ENCODE measurements at places on chromosomes 7 and 10.

DNA sequence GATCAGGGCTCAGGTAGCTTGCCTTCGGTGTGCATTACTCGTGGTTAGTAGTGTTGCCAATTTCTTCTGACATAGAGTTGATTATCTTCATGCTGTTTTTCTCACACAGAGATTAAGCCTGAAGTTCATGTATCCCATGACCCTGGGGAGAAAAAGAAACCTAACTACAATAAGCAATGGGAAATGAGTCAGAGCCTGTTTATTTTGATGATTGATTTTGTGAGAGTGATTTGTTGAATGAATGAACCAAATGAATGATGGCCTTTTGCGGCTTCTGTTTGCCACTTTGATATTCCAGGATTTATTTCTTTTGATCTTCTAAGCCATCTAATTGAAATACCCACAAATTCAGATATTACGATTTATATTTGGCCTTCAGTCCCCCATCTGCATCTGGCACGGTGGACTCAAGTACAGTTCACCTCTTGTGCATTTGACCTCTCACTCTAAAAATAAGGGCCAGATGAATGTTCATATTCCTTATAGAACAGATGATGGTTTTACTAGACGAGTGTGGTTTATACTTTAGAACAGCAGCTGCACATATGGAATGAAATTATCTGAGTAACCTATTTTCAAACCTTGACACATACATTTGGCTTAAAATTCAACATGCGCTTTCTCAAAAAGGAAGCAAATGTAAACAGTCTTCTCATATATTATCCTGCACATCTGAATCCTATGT, 110.7 kb downstream of the PLCE1 start:
- DNase-seq: no peak

GRCh38 chr10:126502441-126502840, 114.2 kb upstream of the ADAM12 start:
- no peak for DNase-seq

GRCh38 chr7:28787106-28787505, 171.0 kb downstream of the TRIL start:
- no peak for DNase-seq

DNA sequence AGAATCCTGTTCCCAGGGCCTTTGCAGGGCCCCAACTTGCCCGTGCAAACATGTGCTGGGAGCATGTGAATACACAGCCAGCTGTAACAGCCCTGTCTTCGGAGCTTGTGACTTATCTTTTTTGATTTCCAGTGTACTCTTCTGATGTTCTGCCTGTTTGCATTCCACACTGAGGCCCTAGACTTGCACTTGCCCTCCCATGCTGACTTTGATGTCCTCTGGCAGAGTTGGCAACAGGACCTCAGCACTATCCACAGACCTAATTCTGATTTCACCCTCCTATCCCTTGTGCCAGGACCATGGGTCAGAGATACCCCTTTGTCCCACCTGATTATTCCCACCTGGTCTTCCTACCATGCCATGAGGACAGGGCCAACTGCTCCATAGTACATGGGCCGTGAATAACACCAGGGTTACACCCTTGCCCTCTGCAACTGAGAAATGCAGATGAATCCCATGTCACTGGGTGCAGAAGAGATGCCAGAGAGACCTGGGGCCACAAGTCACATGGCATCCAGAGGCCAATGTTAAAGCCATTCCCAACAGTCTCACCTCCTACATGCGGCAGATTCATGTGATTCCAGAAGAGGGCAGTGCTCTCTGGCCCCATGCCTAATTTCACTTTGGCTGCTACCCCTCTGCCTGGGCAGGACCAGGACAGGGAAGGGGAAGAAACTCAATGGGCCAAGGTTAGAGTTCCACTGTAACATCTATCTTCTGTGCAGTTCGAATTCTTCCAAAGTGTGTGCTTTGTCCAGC, 43.0 kb downstream of the SCRN1 start:
- DNase-seq: no peak

- DNase-seq: no peak
Measured at GRCh38 chr10:70130878-70131559, 1.6 kb downstream of the AIFM2 start.

DNA sequence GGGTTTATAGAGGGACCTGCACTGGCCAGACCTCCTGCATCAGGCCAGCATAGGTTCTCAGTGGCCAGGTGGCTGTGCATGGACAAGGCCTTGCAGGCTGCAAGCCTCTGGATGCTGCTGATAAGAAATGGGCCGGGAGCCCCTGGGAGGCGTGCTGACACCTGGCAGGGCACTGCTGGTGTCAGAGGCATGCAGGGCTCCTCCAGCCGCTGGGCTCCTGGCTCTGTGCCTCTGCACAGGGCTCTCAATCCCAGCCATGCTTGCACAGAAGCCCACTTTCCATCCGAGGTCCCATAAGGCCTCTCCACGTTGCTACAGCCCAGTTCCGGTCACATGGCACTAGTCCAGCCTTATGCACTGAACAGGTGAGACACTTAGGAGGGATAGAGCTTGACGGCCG, 27.3 kb downstream of the ANTXRL start:
- no peak for DNase-seq

- no peak for DNase-seq
Measured at GRCh38 chr7:50771120-50772002, 11.3 kb downstream of the GRB10 start.

DNA sequence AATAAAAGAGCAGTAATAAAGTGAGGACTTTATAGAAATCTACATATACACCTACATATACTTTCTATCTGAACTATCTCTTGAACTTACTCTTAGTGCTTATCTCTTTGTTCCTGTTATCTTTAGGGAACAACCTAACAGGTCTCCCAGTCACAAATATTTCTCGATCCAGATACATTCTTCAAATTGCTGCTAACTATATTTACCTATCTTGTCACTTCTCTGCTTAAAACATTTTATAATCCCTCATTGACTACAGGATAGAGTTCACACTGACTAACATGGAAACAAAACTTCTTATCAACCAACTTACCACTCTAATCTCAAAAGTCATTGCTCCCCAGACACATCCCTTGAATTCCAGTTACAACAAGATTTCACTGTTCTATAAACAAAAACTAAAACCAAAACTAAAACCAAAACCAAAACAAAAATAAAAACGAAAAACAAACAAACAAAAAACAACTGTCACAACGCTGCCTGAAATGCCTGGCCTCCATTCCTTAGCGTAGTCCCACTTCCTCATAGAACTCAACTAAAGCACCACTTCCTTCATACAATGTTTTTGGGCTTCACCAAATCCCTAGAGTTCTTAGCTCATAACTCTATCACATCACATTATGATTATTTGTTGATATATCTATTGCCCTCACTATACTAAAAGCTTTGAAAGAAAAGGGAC, 134.7 kb downstream of the SEMA3D start:
- DNase-seq: no peak

DNA sequence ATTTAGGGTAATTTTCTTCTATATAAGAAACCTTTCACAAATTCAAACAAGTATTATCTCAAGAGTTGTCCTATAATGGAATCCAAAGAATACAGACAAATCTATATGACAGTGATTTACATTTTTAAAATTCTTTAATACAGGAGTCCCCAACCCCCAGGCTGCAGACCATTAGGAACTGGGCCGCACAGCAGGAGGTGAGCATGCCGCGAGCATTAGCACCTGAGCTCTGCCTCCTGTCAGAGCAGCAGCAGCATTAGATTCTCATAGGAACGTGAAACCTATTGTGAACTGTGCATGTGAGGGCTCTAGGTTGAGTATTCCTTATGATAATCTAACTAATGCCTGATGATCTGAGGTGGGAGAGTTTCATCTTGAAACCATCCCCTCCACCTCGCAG, 37.7 kb downstream of the SNX13 start:
- DNase-seq: no peak

DNA sequence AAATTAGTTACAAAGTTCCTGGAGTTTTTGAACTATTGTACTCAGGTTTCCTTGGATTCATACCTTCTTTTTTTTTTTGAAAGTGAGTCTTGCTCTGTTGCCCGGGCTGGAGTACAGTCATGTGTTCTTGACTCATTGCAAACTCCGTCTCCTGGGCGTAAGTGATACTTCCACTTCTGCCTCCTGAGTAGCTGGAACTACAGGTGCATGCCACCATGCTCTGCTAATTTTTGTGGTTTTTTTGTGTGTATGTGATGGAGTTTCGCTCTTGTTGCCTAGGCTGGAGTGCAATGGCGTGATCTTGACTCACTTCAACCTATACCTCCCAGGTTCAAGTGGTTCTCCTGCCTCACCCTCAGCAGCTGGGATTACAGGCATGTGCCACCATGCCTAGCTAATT, 22.3 kb downstream of the MCM10 start:
- no peak for DNase-seq

- no peak for DNase-seq
Measured at GRCh38 chr7:24795407-24795767, 38.1 kb upstream of the GSDME start.

DNA sequence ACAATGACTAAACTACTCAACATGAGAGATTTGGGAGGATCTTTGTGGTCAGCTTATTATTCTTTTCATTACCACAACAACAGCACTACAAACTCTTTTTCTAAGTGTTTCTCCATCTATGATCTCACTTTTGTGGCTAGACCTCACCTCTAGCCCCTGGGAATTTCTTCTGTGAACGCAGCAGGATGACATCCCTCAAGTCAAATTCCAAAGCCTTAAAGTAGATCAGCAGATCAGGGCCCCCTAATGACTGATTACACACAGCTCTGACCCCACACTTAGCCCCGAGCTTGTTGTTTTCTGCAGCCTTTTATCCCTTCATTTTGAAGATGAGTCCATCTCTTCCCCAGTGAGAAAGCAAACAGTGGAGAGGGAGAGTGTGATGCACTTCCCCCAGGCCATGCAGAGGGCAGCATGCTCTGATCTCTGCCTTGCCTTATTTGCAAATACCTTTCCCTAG, 27.3 kb downstream of the TFAM start:
- no peak for DNase-seq

DNA sequence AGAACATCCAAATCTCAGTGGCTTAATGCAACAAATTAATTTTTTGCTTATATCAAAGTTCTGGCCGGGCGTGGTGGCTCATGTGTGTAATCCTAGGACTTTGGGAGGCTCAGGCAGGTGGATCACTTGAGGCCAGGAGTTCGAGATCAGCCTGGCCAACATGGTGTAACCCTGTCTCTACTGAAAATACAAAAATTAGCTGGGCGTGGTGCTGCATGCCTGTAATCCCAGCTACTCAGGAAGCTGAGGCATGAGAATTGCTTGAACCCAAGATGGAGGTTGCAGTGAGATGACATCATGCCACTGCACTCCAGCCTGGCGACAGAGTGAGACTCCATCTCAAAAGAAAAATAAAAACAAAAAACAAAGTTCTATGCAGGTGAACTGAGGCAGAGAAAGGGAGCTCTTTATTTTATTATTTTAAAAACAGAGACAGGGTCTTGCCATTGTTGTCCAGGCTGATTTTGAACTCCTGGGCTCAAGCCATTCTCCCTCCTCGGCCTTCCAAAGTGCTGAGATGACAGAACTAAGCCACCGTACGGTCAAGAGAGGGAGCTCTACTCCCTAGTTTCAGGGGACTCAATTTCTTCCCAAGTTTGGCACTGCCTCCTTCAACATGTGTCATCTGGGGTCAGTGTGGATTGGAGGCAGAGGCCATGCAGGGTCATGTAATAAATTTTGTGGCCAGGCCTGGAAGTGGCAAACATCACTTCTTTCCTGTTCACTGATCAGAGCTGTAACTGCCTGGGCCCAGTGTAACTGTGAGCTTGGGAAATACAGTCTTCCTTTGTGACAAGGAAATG, 2.4 kb downstream of the ADCK2 start:
- peak; percentile 20 for DNase-seq

- DNase-seq: no peak
Measured at GRCh38 chr10:85986777-85987176, 379.8 kb downstream of the GRID1 start.

DNA sequence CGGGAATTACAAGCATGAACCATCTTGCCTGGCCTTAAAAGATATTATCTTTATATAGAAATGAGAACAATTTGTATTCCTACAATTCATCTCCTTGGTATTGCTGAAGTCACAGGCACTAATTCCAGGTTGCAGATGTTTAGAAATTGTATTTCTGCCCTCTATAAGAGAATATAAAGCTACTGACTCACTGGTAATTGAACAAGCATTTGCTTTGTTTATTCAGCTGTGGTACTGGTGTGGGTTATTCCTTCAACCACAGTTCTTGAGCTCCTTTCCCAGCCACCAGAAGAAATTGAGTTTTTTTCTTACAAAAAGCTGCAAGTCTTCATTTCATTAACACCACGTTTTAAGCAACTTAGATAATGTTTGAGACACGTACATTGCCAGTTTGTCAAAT, 29.0 kb upstream of the MPP7 start:
- DNase-seq: no peak

DNA sequence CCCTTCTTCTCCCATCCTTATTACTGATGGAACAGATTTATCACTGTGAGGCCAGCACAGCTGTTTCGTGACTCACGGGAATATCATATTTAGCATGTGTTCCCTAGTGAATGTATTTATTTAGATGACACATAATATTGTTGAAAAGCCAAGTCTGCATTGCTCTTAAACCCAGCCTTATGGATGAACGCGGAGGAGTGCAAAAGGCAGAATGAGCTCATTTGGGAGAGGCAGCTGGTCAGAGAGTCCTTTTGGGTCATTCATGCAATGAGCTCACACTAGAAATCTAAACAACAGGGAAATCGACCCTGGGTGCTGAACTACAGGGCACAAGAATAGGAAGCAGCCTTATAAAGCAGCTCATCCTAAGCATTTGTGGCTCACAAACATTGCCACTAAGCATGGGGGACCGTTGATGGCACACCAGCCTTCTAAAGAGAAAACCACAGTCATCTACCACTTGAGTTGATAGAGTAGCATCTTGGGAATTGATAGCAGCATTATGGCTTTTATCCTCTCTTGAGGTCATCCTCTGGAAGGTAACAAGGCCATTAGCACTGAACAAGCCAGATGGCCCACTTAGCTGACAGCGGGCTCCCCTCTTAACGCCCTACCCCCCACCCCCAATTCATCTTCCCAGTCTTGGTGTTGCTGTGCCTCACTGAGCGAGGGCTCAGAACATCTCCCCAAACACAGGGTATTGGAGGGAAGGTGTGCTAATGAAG, 32.9 kb upstream of the SDK1 start:
- DNase-seq: peak; percentile 4

DNA sequence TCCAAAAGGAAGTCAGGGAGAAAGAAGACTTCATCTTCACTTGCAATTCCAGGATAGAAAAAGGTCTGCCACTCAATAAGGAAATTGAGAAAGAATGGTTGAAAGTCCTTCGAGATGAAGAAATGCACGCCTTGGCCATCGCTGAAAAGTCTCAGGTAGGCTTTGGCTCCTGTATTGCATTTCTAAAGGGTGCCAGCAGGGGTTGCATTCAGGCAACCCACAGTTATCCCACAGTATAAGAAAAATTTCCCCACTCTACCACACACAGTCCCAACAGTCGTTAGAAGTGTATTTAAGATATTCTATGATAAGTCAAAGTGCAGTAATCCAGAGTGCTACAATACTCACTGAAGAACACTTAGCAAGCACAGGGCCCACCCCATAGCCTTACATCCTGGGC, 93.4 kb upstream of the FGL2 start:
- no peak for DNase-seq

GRCh38 chr7:21462081-21462480, 34.2 kb downstream of the SP4 start:
- no peak for DNase-seq

All from occipital lobe (tissue), 3 donors.